ENCODE measurements at places on chromosomes 12 and 14.
A peak's percentile ranks its signal among the peaks of the same experiment; 100 is the strongest.

DNA sequence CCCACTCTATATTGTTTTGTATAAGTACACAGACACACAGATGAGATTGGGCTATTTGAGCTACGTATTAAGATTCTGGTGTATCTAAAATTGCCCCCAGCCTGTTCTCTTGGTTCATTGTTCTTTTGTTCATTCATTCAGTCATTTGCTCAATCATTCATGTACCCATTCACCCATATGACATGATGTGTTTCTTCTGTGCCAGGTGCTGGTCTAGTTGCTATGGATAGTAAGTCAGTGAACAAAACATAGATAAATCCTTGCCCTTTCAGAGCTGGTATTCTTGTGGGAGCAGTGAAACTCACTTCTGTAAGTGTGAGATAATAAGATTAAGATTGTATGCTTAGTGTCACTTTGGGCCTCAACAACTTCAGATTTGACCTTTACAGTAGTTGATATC is 191.3 kb downstream of the TMTC2 start:
- no peak for DNase-seq

DNA sequence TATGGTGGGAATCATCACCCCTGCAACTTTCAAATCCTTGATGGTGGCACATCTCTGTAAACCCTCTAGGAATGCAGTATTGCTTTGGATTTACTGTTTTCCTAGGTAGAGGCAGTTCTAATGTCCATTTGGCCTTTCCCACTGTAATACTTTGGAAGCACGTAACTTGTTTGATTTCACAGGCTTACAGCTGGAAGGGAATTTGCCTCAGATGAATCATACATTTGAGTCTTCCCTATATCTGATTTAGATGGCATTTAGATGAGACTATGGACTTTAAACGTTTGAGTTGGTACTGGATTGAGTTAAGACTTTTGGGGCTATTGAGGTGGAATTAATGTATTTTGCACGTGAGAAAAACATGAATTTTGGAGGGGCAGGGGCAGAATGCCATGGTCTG is 35.9 kb downstream of the DAAM1 start:
- no peak for DNase-seq

GRCh38 chr12:121166356-121166755 is 33.7 kb downstream of the P2RX7 start:
- DNase-seq: no peak

DNA sequence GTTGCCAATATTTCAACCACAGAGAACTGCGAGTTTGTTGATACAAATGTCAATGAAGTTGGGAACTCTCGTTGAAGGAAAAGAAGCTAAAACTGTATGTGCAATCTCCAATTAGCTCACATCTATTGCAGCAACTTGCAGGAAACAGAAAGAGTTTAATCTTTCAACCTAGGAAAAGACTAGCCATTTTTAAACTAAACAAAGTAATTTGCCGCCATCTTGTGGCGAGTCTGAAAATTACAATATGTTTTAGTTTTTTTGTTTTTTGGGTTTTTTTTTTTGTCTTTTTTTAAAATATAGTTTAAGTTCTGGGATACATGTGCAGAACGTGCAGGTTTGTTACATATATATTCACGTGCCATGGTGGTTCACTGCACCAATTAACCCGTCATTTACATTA is 131.2 kb upstream of the FOXG1 start:
- no peak for DNase-seq

DNA sequence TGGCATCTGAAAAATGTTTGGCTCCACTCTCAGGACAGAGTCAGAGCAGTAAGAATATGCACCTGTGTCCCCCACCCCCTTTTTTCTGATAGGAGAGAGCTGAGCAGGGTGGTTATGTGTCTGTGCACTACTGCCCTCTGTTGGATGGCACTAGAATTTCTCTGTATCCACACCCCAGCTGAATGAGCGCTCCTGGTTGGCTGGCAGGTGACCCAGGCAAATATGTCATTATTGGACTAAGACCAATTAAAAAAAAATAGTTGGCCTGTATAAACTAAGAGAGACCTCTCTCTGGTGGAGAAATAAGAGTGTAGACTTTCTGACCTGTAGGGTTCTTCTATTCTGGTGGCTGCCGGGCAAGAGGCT is 107.0 kb downstream of the PTCSC3 start:
- peak; percentile 14 for DNase-seq

DNA sequence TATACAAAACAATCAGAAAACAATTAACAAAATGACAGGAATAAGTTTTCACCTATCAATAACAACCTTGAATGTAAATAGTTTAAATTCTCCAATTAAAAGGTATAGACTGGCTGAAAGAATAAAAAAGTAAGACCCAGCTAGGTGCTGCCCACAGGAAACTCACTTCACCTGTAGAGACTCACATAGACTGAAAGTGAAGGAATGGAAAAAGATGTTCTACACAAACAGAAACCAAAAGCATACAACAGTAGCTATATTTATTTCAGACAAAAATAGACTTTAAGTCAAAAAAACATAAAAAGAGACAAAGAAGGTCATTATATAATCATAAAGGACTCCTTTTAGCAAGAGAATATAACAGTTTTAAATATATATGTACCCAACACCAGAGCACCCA is 152.4 kb upstream of the PWP1 start:
- DNase-seq: no peak

GRCh38 chr14:78512021-78512420 is 341.8 kb downstream of the NRXN3 start:
- no peak for DNase-seq

GRCh38 chr12:18206198-18206597 is 55.1 kb upstream of the PIK3C2G start:
- no peak for DNase-seq

Data from activated naive CD4-positive, alpha-beta T cell treated with anti-CD3 and anti-CD28 coated beads, Interleukin-2, amount 50 U/mL, for 16 hours (primary cell).